ENCODE measurements at places on chromosomes 2 and 18.

DNA sequence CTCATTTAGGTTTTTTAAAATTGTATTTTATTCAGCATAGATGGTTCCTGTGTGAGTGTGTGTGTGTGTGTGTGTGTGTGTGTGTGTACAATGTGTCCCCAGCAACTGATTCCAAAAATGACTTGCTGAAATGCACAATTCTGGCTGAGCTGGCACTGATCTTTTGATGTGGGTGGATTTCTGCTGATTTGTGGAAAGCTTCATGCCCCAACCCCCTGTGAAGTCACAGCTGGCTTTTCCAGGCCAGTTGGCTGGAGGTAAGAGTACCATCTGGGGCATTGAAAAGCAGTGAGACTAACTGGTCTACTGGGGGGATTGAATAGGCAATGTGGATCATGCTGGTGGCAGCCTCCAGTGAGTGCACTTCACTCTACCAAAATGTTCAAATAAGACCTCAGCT is 187.2 kb downstream of the LRRTM1 start:
- no peak for DNase-seq

GRCh38 chr2:41967476-41968181 is 80.2 kb upstream of the PKDCC start:
- DNase-seq = no peak

DNA sequence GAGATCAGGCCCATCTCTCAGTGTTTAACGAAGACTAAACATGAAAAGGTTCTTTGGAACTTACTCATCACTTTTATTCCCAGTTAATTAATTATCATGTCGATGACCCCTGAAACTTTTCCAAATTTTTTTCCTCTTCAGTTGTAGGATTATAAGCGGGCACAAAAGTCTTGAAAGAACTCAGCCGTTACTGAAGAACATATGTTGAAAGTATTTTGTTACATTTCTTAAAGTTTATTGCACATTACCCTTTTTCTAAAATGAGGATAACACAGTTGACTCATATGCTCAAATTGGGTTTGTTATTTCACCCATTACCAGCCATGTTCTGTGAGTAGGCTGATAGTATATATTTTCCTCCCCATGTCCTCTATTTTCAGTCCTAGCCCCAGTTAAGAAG is 75.9 kb upstream of the COL3A1 start:
- DNase-seq = no peak

GRCh38 chr2:214566457-214566856 is 155.6 kb downstream of the VWC2L start:
- DNase-seq = no peak

DNA sequence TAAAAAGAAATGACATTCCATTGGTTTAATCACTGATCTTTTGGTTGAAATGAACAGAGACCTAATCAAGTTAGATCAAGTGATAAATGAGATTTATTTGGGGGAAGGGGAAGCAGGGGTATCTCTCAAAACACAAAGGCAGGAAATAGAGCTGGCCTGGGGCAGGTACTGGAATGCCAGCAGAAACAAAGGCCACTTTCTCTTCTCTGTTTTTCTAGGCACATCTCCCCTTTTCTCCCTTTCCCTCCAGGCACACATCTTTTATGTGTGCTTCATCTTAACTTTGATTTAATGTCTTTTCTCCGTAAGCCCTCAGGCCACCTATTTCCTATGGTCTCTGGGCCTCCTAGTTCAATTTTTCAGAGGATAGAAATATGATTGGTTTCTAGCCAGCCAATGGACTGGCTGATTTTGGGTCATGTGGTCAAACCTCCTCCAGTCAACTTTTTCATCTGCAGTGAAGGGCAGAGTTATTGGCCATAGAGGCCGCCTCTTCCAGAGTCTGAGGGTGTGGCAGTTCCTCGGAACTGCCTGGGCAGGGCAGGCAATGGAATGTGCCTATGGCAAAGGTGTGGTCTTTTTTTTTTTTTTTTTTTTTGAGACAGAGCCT is 58.9 kb upstream of the FAM136A start:
- no peak for DNase-seq

DNA sequence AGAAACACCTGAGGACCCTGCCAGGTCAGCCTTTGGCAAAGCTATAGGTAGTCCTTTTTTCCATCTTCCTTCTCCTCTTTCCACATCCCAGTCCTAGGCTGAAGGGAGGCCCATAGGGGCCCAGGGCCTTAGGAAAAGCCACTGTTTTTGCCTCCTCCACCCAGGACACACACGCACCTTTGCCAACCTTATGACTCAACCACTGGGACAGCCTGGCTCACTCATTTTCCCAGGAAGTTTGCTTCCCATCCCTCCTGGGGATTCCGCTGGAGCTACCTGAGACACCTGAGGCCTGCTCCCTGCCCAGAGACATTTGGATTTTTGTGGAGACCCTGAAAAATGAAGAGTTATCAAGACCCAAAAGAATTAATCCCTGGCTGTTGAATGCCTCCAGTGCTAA is 273.4 kb upstream of the SIX2 start:
- DNase-seq = no peak
